ENCODE measurements at places on chromosomes 12 and 14.

DNA sequence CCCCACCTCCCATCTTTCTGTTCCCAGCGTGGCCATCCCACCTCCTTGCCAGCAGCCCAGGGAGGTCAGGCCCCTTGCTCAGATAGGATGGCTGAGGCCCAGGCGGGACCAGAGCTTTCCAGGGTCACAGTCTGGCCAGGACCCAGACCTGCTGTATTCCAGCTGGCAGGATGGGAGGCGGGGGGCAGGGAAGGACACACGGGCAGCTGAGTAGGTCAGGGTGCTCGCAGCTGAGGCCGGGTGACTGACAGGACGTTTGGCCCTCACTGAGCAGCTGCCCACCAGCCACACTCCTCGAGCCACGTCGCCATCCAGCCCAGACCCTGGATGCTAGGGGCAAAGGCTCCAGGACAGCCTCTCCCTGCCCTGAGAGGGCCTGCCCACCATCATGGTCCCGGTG, 4.0 kb downstream of the NUDT14 start:
- DNase-seq = no peak

GRCh38 chr12:26666286-26666685, 166.7 kb downstream of the ITPR2 start:
- DNase-seq = no peak

GRCh38 chr14:103067231-103067954, 10.0 kb upstream of the CDC42BPB start:
- DNase-seq = no peak

DNA sequence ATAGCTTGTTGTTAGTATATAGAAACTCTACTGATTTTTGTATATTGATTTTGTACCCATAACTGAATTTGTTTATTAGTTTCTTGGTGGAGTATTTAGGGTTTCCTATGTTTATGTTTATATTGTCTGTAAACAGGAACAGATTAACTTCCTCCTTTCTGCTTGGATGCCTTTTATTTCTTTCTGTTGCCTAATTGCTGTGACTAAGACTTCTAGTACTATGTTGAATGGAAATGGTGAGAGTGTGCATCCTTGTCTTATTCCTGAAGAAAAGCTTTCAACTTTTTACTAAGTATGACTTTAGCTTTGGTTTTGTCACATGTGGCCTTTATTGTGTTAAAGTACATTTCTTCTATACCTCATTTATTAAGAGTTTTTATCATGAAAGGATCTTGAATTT, 20.9 kb downstream of the FBXW8 start:
- DNase-seq = no peak

- DNase-seq = no peak
Measured at GRCh38 chr14:84036840-84037239, 1493.1 kb upstream of the FLRT2 start.

DNA sequence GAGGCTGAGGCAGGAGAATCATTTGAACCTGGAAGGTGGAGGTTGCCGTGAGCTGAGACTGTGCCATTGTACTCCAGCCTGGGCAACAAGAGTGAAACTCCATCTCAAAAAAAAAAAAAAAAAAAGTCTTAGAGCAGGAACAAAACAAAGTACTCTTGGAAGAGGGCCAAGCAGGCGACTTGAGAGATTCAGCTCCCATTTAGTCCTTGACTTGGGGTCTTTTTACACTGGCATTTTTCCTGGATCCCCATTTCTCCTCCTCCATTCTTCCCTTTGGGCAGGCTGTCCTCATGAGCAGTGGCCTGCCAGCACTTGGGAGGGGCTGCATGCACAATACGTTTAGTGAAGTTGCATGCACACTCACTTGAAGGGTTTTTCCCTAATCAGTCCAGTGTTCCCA, 72.9 kb downstream of the C14orf132 start:
- DNase-seq = no peak

DNA sequence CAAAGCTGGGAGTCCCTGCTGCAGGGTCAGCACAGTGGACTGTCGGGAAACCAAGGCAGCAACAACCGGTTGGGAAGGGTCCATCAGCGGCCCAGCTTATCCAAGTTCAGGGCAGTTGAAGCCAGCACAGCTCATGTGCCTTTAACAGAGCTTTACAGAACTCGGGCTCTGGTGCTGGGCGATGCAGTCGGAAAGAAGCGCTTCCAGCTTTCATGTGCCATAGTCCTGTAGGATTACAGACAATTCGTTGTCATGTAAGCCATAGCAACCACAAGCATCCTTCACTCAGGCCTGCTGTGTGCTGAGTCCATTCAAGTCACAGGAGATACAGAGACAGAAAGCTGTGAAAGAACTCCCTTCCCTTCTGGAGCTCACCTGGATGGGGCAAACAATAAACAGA, 3.5 kb upstream of the FAM181A start:
- no peak for DNase-seq

- DNase-seq = no peak
Measured at GRCh38 chr12:72872238-72872887, 600.2 kb downstream of the TRHDE start.

- no peak for DNase-seq
Measured at GRCh38 chr12:104352106-104352713, 48.7 kb downstream of the EID3 start.
